ENCODE measurements at places on chromosomes 4 and X.

DNA sequence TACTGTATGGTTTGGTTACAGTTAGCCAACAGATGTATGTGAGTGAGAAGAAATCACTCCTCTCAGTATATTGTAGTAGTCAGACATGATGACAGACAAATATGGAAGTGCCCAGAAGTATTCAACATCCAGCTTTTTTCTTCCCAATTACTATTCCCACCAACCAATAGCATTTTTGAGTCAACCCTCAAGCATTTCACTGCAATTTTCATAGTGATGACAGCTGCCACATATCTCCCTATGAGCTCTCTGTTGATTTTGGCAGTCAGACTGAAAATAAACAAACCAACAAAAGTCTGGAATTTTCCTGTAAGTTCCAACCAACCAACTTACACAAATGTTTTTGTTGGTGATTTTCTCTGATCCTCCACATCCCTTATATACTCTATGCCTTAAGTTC, 8.2 kb upstream of the TRAM1L1 start:
- no peak for DNase-seq

GRCh38 chr4:3324093-3324815, 31.4 kb downstream of the RGS12 start:
- DNase-seq: no peak

DNA sequence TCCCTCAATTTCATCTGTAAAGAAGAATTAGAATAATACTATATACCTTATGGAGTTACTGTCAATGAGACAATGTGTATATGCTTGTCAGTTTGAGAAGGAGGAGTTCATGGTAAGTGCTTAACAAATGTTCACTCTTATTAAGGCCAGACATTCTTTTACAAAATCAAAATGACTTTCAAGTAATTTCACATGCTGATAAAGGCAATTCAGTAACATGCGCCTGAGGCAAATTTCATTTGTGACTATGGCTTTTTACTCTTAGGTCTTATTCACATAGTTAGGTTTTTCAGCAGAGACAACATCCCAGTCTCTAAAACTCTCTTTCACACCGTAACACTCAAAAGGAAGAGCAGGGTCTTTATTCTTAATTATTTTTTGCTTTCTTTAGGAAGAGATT, 174.4 kb downstream of the CAMK2D start:
- DNase-seq: no peak

GRCh38 chr4:79923281-79923680, 149.7 kb downstream of the ANTXR2 start:
- DNase-seq: no peak

GRCh38 chr4:172124656-172125308, 311.6 kb downstream of the GALNTL6 start:
- DNase-seq: no peak

- no peak for DNase-seq
Measured at GRCh38 chrX:141760761-141761160, 62.2 kb upstream of the SPANXD start.

DNA sequence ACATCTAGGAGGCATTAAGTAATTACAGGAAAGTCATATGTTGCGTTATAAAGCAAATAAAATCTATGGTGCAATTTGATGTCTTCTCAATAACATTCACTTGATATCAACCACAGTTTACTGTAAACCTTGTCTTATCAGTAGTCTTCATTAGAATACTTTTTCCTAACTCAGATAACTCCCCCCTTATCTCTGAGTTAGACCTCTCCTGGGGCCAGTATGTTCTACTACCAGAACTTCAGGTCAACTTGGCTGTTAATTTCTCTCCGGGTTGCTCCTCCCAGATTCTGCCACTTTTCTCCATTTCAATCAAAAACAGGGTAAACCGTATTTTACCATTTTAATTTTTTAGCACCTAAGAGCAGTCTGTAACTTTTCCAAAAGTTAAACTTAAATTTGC, 50.0 kb downstream of the KDR start:
- DNase-seq: no peak

GRCh38 chrX:57451426-57452020, 140.3 kb upstream of the ZXDB start:
- DNase-seq: no peak

DNA sequence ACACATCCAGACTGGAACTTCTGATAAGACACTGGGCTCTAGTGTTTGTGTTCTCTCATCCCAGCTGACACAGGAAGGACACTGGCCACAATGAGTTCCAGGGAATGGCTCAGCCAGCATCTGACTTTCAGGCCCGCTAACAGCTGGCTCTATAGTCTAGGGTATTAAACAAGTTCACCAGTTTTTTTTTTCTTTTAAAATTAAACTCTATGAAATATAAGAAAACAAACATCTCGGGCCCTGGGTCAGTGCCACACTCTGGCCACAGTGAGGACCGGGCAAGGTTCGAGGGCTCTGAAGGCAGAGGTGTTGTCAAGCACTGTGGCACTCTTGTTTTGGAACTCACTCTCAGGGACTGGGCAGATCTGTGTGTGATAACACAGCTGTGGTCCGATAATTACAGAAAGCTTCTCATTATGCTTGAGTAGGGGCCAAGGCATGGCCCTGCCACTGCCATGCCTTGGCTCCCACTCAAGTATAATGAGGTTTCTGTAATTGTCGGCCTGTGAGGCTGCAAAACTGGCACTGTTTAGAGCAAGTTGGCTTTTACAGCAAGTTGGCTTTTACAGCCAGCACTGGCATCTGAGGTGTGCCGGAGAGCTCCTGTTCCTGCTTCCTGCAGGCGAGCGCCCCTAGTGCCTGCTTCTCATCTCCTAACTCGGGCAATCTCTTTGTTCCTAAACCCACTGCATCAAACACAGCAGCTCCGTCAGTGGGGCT, 62.8 kb downstream of the PPP1R2C start:
- DNase-seq: peak; percentile 29

DNA sequence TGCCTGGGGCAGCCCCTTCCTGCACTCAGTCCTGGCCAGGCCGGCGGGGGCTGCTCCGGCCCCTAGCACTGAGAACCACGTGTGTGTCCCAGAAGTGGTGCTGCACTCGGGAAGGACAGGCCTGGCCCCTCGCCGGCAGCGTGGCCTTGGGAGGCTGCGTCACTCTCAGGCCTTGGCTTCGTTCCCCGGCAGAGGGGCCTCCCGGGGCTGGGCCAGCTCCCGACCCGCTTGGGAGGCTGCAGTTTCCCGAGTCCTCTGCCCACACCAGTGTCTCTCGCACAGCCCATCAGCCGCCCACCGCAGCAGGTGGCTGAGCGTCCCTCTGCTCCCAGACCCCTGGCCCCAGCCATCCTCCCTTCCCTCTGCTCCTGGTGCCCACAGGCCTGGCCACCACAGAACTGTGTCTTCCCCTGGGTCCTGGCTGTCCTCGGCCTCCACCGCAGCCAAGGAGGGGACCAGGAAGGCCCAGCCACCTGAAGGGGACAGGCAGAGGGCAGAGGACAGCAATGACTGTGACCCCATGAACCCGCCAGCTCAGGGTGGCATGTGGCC, 10.9 kb upstream of the CPLX1 start:
- DNase-seq: no peak

DNA sequence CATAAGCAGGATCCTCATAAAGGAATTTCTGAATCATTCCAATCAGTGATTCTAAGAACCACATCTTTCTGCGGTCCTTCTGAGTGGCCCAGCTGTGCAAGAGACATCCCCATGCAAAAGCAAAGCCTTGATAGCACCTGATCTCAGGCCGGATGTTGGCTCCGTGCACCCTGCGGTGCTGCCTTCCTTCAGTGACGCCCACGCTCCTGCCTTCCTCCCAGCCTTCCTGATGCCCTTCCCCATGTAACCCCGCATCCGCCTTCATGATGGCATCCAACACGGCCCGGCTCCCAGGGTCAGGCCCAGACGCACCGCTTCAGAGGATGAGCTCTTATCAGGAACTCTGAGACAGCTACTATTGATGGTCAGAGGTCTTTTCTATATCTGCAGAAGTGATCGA, 20.4 kb upstream of the CYP4V2 start:
- no peak for DNase-seq

DNA sequence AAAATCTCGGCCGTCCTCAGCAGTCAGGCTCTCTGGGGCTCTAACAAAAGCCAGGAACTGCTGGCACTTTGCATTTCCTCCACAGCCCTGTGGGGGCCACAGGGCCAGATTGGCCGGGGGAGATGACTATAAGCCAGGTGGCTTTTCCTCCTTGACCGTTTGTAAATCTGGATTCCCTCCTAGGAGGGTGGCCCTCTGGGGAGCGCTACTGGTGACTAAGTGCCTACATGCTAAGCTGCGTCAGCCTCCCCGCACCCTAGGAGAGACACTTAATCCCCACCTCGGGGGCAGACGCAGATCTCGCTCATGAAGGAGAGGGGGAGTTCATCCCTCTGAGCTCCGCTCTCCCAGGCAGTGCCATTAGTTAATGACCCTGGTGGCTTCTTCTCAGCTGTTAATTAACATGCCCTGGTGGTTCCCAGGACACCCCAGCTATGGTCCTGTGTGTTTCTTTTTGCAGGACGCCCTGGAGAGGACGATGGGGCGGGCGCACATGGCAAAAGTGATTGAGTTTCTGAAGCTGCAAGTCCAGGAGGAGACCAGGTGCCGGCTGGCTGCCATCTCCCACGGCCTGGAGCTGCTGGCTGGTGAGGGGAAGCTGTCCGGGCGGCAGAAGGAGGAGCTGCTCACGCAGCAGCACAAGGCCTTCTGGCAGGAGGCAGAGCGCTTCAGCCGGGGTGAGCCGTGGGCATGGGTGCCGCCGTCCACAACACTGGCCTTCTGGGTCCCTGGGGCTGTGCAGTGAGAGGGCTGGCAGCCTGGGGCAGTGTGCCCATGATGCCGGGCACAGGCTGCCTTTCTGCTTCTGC, 41.6 kb downstream of the EVC start:
- no peak for DNase-seq

DNA sequence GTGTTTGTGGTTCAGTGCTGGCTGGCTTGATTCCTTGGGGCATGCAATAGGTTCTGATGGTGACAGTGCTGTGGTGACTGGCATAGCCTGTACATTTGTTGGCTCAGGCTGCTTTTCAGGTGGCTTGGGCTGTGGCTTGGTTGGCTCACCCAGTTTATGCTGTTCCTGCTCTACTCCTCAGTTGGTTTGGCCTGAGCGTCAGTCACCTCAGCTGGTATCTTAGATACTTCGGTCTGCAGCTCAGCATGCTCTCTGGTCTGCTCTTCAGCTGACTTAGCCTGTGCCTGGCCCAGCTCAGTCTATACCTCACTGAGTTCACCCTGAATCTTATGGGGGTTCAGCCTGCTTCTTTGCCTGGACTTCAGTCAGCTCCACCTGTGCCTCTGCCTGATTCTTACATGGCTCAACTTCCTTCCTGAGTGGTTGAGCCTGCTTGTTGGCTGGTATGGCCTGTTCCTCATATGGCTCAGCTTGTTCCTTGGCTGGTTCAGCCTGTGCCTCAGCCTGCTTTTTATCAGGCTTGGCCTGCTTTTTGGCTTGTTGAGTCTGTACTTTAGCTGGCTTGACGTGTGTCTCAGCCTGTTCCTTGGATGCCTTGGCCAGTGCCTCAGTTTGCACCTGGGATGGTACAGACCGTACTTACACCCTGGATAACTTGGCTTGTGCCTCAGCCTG, 170.6 kb downstream of the MSN start:
- DNase-seq: no peak

DNA sequence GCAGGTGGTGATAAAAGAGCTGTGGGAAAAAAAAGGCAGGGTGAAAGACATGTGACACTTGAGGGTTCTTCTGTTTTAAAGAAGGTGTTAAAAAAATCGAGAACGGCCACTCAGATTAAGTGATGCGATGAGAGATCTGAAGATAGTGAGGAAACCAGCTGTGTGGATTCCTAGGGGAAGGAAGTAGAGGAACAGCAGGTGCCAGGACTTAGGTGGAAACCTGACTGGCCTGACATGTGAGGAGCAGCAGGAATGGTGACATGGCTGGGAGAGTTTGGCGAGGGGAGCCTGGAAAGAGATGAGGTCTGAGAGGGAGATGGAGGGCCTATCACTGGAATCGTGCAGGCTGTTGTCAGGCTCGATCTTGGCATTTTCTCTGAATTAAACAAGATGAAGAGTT, 55.5 kb downstream of the BMPR1B start:
- DNase-seq: no peak

DNA sequence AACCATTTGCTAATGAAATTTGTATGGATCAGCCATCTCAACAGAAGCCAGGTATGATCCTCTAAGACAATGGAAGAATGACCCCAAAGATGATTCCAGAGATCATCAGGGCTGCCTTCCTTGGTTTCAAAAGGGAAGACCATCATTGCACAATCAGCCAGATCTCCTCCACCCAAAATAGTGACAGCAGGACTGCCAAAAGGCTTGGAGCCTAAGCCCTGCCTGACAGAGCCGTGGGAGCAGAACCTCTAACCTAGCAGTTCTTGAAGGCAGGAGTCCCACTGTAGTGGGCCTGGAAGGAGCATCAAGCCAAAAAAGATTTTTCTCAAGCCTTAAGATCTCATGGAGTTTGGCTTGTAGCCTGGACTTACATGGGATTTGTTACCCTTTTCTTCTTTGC, 226.0 kb downstream of the RASL11B start:
- no peak for DNase-seq

- peak; percentile 45 for DNase-seq
Measured at GRCh38 chr4:56468097-56468422, 643 bp downstream of the SRP72 start.
